ENCODE measurements at places on chromosomes 4 and X. TPM values are rescaled to one million over a fixed set of nuclear protein-coding genes. Genes with fewer than 3 reads are reported as not detected.

- H3K36me3 ChIP-seq: no peaks in the 10 kb centered on the region
- no peak overlapping the region for H3K4me3 ChIP-seq
- H3K27ac ChIP-seq: no peak overlapping the region
- no peak for DNase-seq
- H3K27me3 ChIP-seq: no peaks in the 10 kb centered on the region
- H3K4me1 ChIP-seq: no peaks in the 10 kb centered on the region
These were observed 38.6 kb upstream of the NEIL3 start for GRCh38 chr4:177271091-177271490.

- no peaks in the 10 kb centered on the region for H3K4me1 ChIP-seq
- no peaks in the 10 kb centered on the region for H3K27me3 ChIP-seq
These were observed 71.9 kb upstream of the RPS6KA6 start for GRCh38 chrX:84259868-84260267.

GRCh38 chr4:113739197-113739596 is 22.3 kb downstream of the CAMK2D start:
- H3K27me3 ChIP-seq: no peaks in the 10 kb centered on the region
- no peak overlapping the region for H3K27ac ChIP-seq
- H3K4me1 ChIP-seq: no peaks in the 10 kb centered on the region
- no peaks in the 10 kb centered on the region for H3K36me3 ChIP-seq

GRCh38 chr4:188879598-188879997 is 740.4 kb downstream of the TRIML1 start:
- DNase-seq: no peak
- H3K27ac ChIP-seq: no peak overlapping the region
- no peaks in the 10 kb centered on the region for H3K4me1 ChIP-seq

Gene GAGE1
- total RNA-seq: not detected

Gene ING2
- 4.3 TPM for total RNA-seq

Gene ATP2B3
- total RNA-seq: not detected

Measured in stomach (tissue), 19 donors.